ENCODE measurements at places on chromosomes 3 and 15.

GRCh38 chr3:160180581-160181216 lies 44.5 kb upstream of the C3orf80 start:
- DNase-seq: no peak

DNA sequence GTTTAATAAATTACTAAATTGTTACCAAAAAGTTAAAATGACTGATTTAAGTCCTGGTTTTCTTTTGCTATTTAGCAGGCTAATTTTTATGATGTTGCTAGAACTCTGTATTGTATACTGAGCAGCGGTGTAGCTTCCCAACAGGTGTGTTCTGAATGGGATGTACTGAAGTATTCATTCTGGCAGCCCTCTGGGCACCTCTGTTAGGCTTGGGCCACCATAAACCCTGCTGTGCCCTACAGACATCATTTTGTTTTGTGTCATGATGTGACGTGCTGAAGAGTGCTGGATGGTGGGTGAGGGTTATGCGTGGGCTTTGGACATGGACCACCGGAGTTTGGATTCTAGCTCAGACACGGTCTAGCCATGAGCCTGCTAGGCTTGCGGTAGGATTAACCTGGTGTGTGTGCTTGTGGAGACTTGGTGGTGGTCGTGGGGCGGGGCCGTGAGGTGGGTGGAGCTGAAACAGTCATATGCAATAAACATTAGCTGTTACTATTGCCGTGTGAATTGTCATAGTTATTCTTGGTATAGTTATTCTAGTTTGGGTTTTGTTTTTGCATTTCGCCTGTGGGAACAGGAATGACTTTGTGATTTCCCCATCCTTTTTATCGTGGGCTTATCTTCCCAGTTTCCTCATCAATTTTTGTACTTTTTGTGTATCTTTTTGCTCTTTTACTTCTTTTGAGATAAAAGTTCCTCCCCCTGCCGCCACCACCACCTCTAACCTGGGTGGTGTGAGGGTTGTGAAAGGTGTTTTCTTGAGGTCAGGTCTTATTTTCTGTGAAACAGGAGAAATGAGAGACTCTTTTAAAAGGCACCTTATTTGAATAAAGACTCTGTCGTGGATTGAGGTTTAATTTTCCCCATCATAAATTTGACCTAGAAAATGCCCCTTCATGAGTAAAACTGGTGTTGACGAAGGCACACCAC lies 93.7 kb downstream of the MCTP2 start:
- DNase-seq: no peak

GRCh38 chr15:91795235-91795634 lies 58.3 kb upstream of the SLCO3A1 start:
- no peak for DNase-seq

GRCh38 chr3:183898028-183898431 lies 13.3 kb upstream of the PARL start:
- DNase-seq: no peak

- no peak for DNase-seq
Measured at GRCh38 chr3:9630550-9631139, 18.7 kb upstream of the MTMR14 start.

GRCh38 chr3:194768586-194768985 lies 82.9 kb downstream of the FAM43A start:
- DNase-seq: no peak

DNA sequence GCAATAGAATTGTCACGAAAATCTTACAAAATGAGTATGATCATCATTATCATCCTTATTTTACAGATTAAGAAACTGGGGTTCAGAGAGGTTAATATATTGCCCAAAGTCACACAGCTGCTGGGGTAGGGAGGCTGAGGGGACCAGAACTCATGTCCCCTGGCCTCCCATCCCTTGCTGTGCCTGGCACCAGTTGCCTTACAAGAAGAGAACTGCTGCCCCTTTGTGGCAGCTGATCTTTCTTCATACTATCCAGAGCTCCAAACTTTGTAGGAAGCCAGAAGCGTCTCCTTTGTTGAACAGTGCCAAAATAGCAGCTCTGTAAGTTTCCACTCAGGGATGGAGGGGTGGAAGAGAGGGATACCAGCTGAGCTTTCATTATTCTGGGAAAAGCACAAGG lies 236.8 kb upstream of the TBC1D5 start:
- no peak for DNase-seq

DNA sequence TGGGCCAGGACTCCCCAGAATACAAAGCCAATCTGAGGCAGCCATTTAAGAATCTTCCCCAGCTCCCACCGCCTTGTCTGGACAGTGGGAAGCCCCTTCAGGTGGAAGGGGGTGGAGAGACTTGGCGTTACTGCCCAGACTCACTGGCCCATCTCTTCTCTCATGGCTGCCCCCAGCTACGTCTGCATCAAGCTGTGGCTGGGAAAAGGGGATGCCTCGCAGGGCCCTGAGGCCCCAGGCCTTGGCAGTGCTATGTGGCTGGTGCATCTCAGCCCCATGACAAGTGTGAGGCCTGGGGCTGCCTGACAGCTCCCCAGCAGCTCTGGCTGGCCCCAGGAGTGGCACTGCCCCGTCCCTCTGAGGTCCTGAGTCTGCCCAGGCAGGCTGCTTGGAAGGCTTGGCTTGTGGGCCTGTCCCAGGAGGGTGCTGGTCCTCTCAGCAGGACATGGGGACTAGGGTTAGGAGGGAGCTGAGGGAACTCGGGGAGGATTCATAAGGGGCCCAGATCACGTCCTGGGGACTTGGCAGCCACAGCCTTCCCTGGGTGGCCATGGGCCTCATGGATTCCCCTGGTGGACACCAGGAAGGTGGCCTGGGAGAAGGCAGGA lies 20.2 kb upstream of the SLC41A3 start:
- DNase-seq: no peak

- DNase-seq: no peak
Measured at GRCh38 chr3:120764206-120764605, 21.7 kb downstream of the GTF2E1 start.

GRCh38 chr15:34360298-34360697 lies 6.7 kb downstream of the LPCAT4 start:
- DNase-seq: no peak

DNA sequence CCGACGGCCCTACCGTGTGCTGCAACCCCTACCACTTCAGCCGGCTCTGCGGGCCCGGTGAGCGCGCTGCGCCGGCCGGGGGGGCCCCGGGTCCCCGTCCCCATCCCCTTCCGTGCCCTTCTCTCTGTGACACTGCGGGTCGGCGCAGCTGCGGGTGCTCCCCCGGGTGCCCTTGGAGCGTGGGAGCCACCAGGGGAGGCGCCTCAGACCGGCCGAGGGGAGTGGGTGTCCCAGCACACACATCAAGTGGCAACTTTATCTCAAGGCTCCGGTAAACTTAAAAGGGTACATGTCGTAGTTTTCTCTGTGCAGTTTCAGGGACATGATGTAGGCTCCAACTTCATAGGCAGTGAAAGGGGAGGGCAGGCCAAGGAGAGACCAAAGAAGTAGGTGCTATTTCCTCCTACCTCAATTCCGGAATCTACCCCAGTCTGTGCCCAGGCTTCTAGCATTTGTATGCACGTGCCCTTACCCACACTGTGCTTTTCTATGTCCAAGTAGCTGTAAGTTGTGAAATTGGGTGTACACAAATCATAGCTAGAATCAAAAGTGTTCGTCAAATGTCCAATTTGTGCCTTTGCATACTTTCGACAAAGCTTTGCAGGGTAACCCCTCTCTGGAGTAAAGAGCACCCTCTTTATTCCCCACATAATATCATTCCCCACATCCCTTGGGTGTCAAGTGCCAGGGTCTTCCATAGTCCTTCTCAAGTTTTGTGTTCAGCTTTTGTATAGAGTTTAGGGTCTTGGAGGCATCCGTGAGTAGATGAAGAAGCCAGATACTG lies 2.2 kb downstream of the SMAD6 start:
- no peak for DNase-seq

DNA sequence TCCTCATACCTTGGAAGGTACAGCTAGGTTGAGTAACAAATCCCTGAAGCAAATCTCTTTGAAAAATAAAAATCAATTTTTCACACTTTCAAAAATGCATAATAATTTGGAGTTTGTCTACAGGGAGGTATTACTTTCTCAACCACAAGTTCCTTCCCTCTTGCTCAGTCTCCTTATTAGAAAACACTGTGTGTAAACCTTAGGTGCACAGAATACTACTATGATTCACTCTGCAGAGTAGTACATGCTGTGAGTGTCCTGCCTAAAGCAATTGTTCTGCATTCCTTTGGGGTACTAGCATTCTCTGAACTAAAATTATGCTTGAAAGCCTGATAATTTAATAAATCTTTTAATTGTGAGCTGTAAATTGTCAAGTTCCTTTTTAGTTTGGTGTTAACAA lies 115.9 kb upstream of the EPHA3 start:
- no peak for DNase-seq

DNA sequence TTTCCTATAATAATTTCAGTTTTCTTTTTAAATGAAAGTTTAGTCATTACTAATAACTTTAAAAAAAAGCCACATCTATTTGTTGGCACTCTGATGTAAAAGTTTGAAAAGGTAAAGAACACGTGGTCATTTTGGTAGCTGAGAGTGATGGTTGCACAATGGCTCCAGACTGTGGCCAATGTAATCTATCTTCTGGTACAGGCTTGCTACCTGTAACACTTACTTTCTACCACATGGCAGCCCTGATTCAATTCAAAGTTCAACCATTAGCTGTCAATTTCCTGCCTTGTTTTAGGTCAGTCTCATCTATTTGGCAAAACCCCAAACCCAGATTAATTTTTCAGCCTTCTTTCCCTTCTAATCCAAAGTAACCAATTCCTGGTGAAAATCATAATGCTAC lies 126.1 kb downstream of the TUSC7 start:
- no peak for DNase-seq

DNA sequence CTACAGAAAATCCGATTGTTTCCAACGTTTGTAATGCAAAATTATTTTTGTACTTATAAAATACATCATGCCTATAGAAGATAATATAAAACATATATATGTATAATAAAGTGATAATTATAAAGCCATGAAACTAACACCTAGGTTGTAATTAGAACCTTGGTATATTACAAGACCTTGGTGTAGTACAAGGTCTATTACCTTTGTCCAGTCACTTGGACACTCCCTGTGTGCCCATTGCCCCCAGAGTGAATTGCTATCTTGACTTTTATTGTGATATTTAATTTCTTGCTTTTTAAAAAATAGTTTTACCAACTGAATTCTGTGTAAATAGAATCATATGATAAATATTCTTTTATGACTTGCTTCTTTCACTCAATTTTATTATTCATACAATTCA lies 20.7 kb upstream of the TNFSF10 start:
- DNase-seq: no peak

DNA sequence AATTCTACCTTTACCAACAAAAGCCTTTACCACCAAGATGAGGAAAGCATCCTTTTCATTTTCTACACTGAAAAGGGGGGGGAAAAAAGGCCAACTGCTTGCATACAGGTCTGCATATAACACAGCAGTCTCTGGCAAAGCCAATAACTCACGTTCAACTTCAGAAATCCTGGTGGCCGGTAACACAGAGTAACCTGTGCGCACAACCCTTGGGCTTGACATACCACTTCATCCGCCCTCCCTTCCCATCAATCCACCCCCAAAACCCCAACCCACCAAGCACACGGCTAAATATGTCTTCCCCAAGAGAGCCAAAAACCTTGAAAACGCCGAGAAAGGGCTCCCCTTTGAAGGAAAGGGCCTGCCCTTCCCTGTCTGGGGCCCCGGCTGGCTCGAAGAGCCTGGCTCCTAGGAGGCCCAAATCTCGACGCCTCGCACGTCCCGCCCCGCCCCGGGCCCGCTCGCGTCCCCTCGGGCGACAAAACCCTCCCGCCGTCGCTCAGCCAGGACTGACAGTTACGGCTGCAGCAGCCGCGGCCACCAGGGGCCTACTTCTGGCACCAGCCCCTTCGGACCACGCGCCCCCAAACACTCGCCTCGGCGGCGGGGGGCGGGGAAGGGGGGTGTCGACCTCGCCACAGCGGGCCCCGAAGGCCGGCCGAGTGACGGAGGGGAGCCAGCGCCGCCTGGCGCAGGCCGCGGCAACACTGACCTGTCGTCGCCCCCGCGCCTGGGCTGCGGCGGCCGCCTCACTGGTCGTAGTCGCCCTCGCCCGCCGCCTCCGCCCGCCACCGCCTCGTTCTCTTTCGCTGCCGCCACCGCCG lies 835 bp downstream of the UBE3A start:
- no peak for DNase-seq

- DNase-seq: no peak
Measured at GRCh38 chr15:77414789-77415442, 5.0 kb downstream of the PEAK1 start.

DNA sequence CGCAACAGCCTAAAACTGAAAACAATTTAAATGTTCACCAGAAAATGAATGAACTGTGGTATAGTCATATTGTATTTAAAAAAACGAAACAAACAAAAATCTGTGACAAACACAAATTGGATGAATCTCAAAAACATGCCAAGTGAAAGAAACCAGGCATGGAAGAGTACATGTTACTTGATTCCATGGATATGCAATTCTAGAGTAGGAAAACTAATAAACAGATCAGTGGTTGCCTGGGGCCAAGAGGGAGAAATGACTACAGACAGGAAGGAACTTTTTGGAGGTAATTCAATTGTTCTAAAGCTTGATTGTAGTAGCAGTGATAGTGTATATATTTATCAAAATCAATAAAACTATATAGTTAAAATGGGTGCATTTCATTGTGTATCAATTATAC lies 16.8 kb downstream of the UBE3A start:
- no peak for DNase-seq

DNA sequence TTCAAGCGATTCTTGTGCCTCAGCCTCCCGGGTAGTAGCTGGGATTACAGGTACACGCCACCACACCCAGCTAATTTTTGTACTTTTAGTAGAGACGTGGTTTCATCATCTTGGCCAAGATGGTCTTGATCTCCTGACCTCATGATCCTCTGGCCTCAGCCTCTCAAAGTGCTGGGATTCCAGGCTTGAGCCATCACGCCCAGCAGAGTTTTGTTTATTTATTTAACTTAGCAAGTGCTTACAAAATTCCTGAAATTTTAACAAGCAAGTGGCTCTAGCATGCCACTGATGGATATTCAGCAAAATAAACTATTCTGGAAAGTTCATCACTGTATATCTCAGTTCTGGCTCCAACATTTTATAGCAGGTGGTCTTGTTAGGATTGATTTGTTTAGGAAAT lies 585.9 kb downstream of the OTOL1 start:
- no peak for DNase-seq

GRCh38 chr3:82100378-82100777 lies 338.9 kb upstream of the GBE1 start:
- no peak for DNase-seq

- peak; percentile 12 for DNase-seq
Measured at GRCh38 chr15:25739687-25740121, 123.4 kb downstream of the ATP10A start.

- no peak for DNase-seq
Measured at GRCh38 chr3:49908373-49909199, 4.9 kb upstream of the MST1R start.

- no peak for DNase-seq
Measured at GRCh38 chr15:58040150-58040549, 25.4 kb downstream of the ALDH1A2 start.

DNA sequence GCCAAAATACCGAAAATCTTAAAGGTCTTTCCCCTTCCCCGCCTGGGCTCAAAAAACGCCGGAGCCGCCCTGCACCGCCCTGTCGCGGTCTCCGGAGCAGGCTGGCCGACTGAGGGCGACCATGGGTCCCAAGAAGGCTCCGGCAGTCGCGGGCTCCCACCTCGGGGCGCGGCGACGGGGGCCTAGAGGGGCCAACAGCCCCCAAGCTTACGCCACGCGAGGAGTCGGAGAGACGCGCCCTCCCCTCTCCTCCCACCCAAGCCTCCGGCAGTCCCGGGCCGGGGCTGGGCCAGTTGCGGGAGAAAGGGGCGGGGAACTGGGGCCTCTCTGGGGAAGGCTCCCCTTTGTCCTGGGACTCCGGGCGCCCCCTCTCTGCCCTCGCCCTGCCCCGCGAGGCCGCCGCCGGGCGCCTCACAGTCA lies 69.2 kb downstream of the GOLGA8B start:
- no peak for DNase-seq

Data from GM12878 (cell line).